ENCODE measurements at places on chromosomes 11 and 22.

- no peak for DNase-seq
Measured at GRCh38 chr11:35043936-35044335, 95.0 kb upstream of the CD44 start.

- DNase-seq: no peak
Measured at GRCh38 chr11:117074119-117074518, 24.1 kb downstream of the SIK3 start.

DNA sequence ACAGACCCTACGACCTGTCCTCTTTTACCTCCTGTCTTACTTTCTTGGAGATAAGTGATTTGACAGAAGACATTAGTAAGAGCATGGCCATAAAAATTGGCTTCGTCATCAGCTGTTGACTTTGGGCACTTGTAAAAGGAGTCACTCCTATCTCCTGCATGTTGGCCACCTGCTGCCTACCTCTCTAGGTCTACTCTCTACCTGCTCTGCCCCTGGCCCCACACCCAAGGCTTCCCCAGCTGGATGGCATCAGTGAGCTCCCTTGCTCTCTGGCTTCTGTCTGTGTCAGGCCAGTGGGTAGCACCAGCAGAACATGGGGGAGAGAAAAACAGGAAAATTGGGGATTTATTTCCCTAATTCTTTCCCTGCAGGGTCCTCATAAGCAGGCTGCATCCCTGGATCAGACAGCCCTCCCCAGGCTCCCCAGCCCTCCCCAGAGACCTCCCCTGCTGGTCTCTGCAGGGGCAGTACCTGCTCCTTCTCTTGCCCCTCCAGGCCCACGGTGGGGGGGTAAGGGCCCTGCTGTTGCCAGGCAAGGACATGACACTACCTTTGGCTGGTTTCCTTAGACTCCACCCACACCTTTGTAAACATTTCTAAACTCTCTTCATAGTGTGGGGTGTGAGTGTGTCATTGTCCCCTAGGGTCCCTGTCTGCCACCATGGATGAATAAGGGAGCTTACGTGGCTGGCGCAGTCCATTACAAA is 157.0 kb upstream of the NECTIN1 start:
- no peak for DNase-seq

DNA sequence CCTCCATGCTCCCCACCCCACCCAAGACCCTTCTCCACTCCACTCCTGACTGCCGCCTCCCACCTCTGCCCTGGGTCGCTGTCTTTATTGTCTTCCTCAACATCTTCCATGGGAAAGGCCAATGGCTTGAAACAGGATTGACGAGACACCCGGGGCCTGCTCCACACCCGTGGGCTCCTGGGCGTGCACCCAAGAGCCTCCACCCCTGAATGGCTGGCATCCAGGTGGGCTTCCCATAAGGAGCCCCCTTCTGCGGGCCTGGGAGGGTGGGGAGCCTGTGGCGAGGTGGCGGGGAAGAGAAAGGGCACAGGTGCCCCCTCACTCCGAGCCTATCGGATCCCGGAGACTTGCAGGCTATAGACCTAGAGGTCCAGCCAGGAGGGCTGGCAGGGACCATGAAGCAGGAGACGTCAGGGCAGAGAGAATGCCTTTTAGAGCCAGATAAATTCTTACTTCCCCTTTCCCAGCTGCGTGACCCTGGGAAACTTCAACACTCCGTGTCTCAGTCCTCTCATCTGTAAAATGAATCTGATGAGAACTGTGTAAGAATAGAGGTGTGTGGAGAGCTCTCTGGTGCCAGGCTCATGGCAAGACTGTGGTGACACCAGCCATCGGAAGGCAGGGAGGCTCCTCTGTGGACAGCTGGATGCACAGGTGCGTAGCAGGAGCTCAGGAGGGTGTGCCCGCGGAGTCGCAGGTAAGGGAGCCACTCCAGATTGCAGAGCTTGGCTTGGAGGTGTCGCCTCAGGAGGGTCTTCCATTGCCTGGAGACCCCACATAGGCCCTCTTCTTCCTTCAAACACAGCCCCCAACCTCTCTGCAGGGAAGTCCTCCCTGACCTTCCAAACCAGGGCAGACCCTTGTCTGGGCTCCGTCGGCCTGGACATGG is 53.9 kb downstream of the SMIM38 start:
- no peak for DNase-seq

DNA sequence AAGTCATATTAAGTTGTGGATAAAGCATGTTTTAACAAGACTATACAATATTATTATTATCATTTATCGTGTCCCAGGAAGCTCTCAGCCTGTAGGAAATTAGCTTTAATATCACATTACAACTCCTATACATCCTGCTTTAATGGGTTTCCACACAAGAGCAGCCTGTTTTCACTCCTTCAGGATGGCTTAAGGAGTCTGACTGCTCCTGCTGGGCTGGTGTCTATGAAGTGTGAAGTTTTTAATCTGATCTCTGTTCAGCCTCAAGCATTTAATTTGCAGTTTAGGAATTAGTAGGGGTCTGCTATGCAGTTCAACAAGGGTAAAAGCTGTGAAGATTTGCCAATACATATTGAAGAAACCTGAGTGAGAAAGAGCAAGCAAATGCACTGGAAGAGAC is 653.4 kb upstream of the LRRC4C start:
- DNase-seq: no peak

- DNase-seq: no peak
Measured at GRCh38 chr11:117396970-117397369, 69.3 kb downstream of the CEP164 start.

GRCh38 chr11:76673176-76674142 is 2.9 kb upstream of the LRRC32 start:
- DNase-seq: no peak

- no peak for DNase-seq
Measured at GRCh38 chr11:118045191-118045590, 31.7 kb upstream of the TMPRSS4 start.

- no peak for DNase-seq
Measured at GRCh38 chr22:36775586-36775963, 344 bp downstream of the IFT27 start.

Measured in stimulated activated CD8-positive, alpha-beta memory T cell treated with anti-CD3 and anti-CD28 coated beads, Interleukin-15, amount 100 ng/mL, for 48 hours (primary cell).